ENCODE measurements at places on chromosomes 4 and X.

GRCh38 chr4:141009931-141010330 lies 123.3 kb downstream of the RNF150 start:
- no peaks in the 10 kb centered on the region for H3K36me3 ChIP-seq
- H3K4me1 ChIP-seq: no peaks in the 10 kb centered on the region
- H3K4me3 ChIP-seq: no peak overlapping the region
- DNase-seq: no peak

- H3K36me3 ChIP-seq: no peaks in the 10 kb centered on the region
- H3K27ac ChIP-seq: no peak overlapping the region
- H3K4me3 ChIP-seq: no peak overlapping the region
- no peaks in the 10 kb centered on the region for H3K4me1 ChIP-seq
- no peak for DNase-seq
Measured at GRCh38 chrX:123976706-123977316, 15.3 kb downstream of the STAG2 start.

GRCh38 chrX:38618180-38618579 lies 56.8 kb downstream of the TSPAN7 start:
- no peaks in the 10 kb centered on the region for H3K36me3 ChIP-seq
- no peak for DNase-seq
- H3K27ac ChIP-seq: no peak overlapping the region
- no peak overlapping the region for H3K4me3 ChIP-seq
- H3K4me1 ChIP-seq: no peaks in the 10 kb centered on the region

- no peaks in the 10 kb centered on the region for H3K27me3 ChIP-seq
- H3K36me3 ChIP-seq: peaks cover 20% of the 10 kb centered on the region
- no peak overlapping the region for H3K27ac ChIP-seq
- DNase-seq: no peak
- H3K4me1 ChIP-seq: no peaks in the 10 kb centered on the region
- H3K4me3 ChIP-seq: no peak overlapping the region
Measured at GRCh38 chr4:112647785-112648184, 10.8 kb downstream of the LARP7 start.

DNA sequence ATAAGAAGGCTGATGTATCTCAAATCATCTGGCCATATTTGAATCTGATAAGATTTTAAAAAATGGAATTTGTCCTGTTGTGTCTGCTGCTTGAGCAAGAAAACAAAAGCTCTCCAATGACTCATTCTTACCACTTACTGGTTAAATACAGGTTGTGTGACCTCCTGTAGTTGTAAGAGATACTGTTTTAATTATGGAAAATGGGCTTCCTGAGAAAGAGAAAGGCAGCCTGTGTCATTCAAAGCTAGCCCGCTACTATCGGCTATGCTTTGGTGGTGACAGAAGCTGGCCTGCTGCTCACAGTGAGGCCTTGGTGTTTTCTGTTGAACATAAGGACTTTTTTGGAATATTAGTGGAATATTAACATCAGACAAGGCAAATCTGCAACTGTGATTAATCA lies 1722.1 kb upstream of the PCDH10 start:
- no peaks in the 10 kb centered on the region for H3K27me3 ChIP-seq
- no peak overlapping the region for H3K4me3 ChIP-seq
- H3K27ac ChIP-seq: no peak overlapping the region
- no peaks in the 10 kb centered on the region for H3K36me3 ChIP-seq
- no peaks in the 10 kb centered on the region for H3K4me1 ChIP-seq
- no peak for DNase-seq

GRCh38 chr4:128323401-128323800 lies 35.8 kb upstream of the PGRMC2 start:
- DNase-seq: no peak
- H3K27ac ChIP-seq: no peak overlapping the region
- no peaks in the 10 kb centered on the region for H3K27me3 ChIP-seq
- no peak overlapping the region for H3K4me3 ChIP-seq
- H3K4me1 ChIP-seq: no peaks in the 10 kb centered on the region

GRCh38 chr4:4560136-4560535 lies 18.3 kb upstream of the STX18 start:
- no peaks in the 10 kb centered on the region for H3K36me3 ChIP-seq
- no peak overlapping the region for H3K4me3 ChIP-seq
- no peak overlapping the region for H3K27ac ChIP-seq
- no peaks in the 10 kb centered on the region for H3K4me1 ChIP-seq
- no peak for DNase-seq

- peaks cover 9% of the 10 kb centered on the region for H3K27me3 ChIP-seq
- DNase-seq: no peak
- peak overlapping the region; percentile 95 for H3K27ac ChIP-seq
- H3K4me3 ChIP-seq: peak overlapping the region; percentile 71
Measured at GRCh38 chr4:86595426-86595805, 1.3 kb downstream of the PTPN13 start.

DNA sequence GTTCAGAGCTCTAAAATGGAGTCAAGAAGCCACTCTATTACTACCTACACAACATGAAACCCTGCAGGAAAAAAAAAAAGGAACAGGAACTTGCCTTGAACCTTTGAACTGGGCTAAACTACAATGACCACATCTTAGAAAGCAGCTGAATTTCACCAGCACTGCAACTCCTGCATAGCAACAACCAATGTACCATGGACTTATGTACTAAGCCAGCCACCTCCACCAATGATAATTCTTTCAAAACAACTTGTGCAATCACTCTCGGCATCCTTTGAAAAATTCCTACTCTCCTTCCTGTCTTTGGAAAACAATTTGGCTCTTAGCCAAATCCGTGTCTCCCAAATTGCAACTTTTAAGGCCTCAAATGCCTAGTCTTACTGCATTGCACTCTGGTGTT lies 26.8 kb upstream of the FMR1 start:
- H3K4me1 ChIP-seq: no peaks in the 10 kb centered on the region
- no peak overlapping the region for H3K27ac ChIP-seq
- no peak for DNase-seq
- no peaks in the 10 kb centered on the region for H3K36me3 ChIP-seq

GRCh38 chr4:26557164-26557563 lies 26.7 kb upstream of the TBC1D19 start:
- no peak overlapping the region for H3K27ac ChIP-seq
- H3K4me1 ChIP-seq: no peaks in the 10 kb centered on the region
- DNase-seq: no peak
- H3K27me3 ChIP-seq: no peaks in the 10 kb centered on the region
- no peaks in the 10 kb centered on the region for H3K36me3 ChIP-seq
- no peak overlapping the region for H3K4me3 ChIP-seq

- no peak overlapping the region for H3K4me3 ChIP-seq
- H3K4me1 ChIP-seq: no peaks in the 10 kb centered on the region
- no peak for DNase-seq
- H3K27ac ChIP-seq: no peak overlapping the region
- H3K27me3 ChIP-seq: no peaks in the 10 kb centered on the region
- H3K36me3 ChIP-seq: no peaks in the 10 kb centered on the region
Measured at GRCh38 chrX:12758291-12758690, 32.9 kb upstream of the PRPS2 start.

- peak overlapping the region; percentile 9 for H3K27ac ChIP-seq
- peak overlapping the region; percentile 14 for H3K4me3 ChIP-seq
- DNase-seq: no peak
- H3K27me3 ChIP-seq: no peaks in the 10 kb centered on the region
- no peaks in the 10 kb centered on the region for H3K36me3 ChIP-seq
- no peaks in the 10 kb centered on the region for H3K4me1 ChIP-seq
Measured at GRCh38 chr4:141081921-141082395, 51.3 kb downstream of the RNF150 start.

- no peak overlapping the region for H3K27ac ChIP-seq
- H3K4me3 ChIP-seq: no peak overlapping the region
- no peak for DNase-seq
- no peaks in the 10 kb centered on the region for H3K36me3 ChIP-seq
- no peaks in the 10 kb centered on the region for H3K4me1 ChIP-seq
Measured at GRCh38 chrX:142804085-142804484, 221.6 kb upstream of the SPANXN4 start.

GRCh38 chr4:141074098-141074878 lies 59.0 kb downstream of the RNF150 start:
- peaks cover 3% of the 10 kb centered on the region for H3K4me1 ChIP-seq
- DNase-seq: no peak
- no peak overlapping the region for H3K27ac ChIP-seq
- no peak overlapping the region for H3K4me3 ChIP-seq

DNA sequence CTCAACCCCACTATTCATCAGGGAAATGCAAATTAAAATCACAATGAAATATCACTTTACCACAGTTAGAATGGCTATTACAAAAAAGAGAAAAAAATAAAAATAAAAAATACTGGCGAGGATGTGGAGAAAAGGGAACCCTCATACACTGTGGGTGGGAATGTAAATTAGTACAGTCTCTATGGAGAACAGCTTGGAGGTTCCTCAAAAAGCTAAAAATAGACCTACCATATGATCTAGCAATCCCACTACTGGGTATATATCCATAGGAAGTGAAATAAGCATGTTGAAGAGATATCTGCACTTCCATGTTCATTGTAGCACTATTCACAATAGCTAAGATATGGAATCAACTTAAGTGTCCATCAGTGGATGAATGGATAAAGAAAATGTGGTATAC lies 50.5 kb upstream of the PAGE1 start:
- no peaks in the 10 kb centered on the region for H3K36me3 ChIP-seq
- DNase-seq: no peak
- no peaks in the 10 kb centered on the region for H3K4me1 ChIP-seq
- H3K4me3 ChIP-seq: no peak overlapping the region

DNA sequence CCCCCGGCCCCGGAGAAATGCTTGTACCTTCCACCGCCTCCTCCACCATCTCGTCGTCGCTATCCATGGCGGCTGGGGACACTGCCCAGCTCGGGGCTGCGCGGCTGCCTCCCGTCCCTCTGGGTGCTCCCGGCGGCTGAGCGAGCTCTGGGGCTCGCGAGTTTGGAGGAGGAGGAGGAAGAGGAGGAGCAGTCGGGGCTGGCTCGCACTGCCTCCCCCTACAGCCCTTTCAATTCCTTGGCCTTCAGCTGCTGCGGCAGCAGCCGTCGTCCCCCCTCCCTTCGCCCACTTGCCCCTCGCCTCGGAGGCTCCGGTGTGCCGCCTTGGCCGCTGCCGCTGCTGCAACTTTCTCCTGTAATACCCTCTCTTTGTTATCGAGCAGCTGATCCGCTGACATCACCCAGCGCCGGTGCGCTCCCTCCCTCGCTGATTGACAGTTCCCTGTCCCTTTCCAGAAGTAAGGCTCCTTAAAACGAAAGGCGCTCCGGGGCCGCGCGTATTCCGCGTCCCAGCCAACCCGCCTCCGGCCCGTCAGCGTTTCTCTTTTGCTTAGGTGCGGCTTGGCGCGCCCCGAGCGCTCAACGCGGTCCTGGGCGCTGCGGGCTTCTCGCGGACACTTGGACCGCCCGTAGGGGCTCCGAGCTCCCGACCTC lies at the start of gene SETD7:
Gene SETD7 (minus strand): TSS at position 149 of the 653 bp plus-strand sequence. CDS start 82 bp downstream, at position 67.
- peak within 1 kb of the TSS; percentile 94 for H3K27ac ChIP-seq
- H3K4me1 ChIP-seq: peaks cover 36% of the 10 kb centered on the region
- no peaks in the 10 kb centered on the region for H3K36me3 ChIP-seq

DNA sequence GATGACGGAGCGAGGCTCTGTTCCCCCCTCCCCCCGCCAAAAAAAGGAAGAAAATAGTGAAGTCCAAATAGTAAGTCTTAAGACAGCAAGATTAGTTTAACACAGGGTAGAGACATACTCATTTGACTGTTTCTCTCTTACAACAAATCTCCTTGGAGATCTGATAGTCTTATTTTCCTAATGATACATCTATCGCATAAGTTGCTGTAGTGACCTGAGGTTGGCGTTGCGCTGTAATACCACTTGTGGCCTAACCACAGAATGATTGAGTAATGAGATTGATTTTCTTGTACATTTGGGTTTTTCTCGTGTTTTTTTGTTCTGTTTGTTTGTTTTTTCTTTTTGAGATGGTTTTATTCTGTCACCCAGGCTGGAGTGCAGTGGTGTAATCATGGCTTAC lies 27.2 kb downstream of the OCIAD1 start:
- peaks cover 81% of the 10 kb centered on the region for H3K36me3 ChIP-seq
- no peaks in the 10 kb centered on the region for H3K4me1 ChIP-seq
- H3K27me3 ChIP-seq: no peaks in the 10 kb centered on the region
- DNase-seq: no peak
- H3K27ac ChIP-seq: no peak overlapping the region

DNA sequence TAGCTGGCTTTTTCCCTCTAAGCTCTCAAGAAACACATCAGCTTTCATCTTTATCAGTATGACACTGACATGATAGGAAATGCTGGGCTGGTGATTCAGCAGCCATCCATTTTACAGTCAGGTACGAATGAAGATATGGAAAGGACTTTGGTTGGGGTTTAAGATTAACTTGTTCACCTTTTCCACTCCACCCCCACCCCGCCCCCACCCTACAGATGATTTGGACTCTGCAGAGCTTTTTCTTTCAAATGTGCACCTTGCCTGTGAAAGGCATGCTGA lies 132.6 kb downstream of the AKAP4 start:
- no peaks in the 10 kb centered on the region for H3K27me3 ChIP-seq
- H3K36me3 ChIP-seq: no peaks in the 10 kb centered on the region
- no peak overlapping the region for H3K27ac ChIP-seq
- no peak for DNase-seq
- H3K4me3 ChIP-seq: no peak overlapping the region
- no peaks in the 10 kb centered on the region for H3K4me1 ChIP-seq

DNA sequence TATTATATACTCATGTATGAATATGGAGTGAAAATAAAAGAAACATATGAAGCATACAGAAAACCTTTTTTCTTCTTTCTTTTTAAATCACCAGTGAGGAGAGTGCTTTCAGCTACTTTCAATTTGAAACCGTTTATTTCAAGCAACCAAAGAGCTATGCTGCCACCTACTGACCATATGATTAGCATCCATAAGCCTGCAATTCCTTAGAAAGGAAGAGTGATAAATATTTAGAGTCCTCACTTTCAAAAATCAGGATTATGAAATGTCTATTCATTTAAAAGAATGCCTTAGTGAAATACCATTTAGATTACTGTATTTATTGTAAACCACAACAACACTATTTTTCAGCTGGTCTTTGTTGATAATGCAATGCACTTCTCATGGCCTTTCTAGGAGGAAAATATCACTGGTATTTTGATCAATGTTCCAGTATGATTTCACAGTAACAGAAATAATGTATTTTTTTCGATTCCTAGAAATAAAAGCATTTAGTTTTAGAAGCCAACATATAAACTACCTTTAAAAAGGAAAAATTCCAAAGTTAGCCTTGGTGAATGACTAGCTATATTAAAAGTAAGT lies 667.6 kb downstream of the PCDH18 start:
- H3K4me1 ChIP-seq: no peaks in the 10 kb centered on the region
- no peaks in the 10 kb centered on the region for H3K27me3 ChIP-seq
- no peaks in the 10 kb centered on the region for H3K36me3 ChIP-seq
- no peak for DNase-seq
- no peak overlapping the region for H3K4me3 ChIP-seq

DNA sequence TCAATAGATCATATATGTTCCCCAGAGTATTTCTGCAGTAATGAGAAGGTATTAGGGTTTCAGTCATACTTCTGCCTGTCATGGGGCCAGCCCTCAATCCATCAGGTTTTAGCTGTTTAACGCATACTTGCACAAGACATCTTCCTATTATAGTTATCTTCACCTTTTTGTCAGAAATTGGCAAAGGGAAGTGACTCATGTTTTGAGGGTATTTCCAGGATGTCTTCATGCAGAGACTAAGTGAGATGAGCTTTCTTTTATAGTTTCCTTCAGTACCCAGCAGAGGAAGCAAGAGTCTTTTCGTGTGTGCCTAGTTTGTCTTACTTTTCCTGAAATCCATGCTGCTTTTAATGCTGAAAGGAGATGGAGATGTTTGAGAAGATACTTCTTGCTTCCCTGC lies 9.5 kb downstream of the CSTF2 start:
- no peaks in the 10 kb centered on the region for H3K4me1 ChIP-seq
- no peaks in the 10 kb centered on the region for H3K27me3 ChIP-seq
- H3K27ac ChIP-seq: no peak overlapping the region
- no peak for DNase-seq

All from esophagus squamous epithelium (tissue), 5 donors.